ENCODE measurements at places on chromosomes 5 and 9. TPM values are rescaled to one million over a fixed set of nuclear protein-coding genes. Genes with fewer than 3 reads are reported as not detected.

GRCh38 chr9:130487500-130487899 is 42.7 kb downstream of the ASS1 start:
- no peak overlapping the region for H3K27ac ChIP-seq
- peaks cover 6% of the 10 kb centered on the region for H3K36me3 ChIP-seq
- no peak overlapping the region for H3K4me3 ChIP-seq
- DNase-seq, result no peak
- H3K27me3 ChIP-seq, result no peaks in the 10 kb centered on the region

GRCh38 chr5:150946351-150946905 is 41.6 kb upstream of the ZNF300 start:
- peak overlapping the region; percentile 50 for H3K4me3 ChIP-seq
- DNase-seq, result peak; percentile 54
- H3K4me1 ChIP-seq, result no peaks in the 10 kb centered on the region
- H3K36me3 ChIP-seq, result peaks cover 4% of the 10 kb centered on the region
- peak overlapping the region; percentile 78 for H3K27ac ChIP-seq

DNA sequence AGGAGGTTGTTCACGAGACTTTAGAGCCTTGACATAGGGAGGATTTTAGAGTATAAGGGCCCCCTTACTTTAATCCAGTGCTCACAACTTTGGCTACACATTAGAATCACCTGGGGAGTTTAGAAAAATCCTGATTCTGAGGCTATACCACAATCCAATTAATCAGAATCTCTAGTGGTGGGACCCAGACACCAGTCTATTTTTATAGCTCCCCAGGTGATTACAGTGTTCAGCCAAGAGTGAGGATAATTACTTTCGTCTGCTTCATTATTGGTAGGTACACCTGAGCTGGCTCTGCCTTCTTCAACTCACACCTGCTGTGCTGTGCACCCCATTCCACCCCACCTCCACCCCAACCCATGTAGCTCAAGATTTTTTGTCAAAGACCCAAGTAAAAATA is 141.3 kb upstream of the EPB41L4A start:
- no peaks in the 10 kb centered on the region for H3K36me3 ChIP-seq
- no peaks in the 10 kb centered on the region for H3K27me3 ChIP-seq
- H3K4me1 ChIP-seq, result no peaks in the 10 kb centered on the region
- no peak overlapping the region for H3K27ac ChIP-seq
- DNase-seq, result no peak
- no peak overlapping the region for H3K4me3 ChIP-seq

SUSD1 gene
- 29.9 TPM for total RNA-seq

DNA sequence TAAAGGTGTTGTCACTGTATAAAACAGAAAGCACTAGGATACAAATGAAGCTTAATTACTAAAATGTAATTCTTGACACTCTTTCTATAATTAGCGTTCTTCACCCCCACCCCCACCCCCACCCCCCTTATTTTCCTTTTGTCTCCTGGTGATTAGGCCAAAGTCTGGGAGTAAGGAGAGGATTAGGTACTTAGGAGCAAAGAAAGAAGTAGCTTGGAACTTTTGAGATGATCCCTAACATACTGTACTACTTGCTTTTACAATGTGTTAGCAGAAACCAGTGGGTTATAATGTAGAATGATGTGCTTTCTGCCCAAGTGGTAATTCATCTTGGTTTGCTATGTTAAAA is 43.8 kb downstream of the NDFIP1 start:
- peaks cover 18% of the 10 kb centered on the region for H3K4me1 ChIP-seq
- no peak overlapping the region for H3K4me3 ChIP-seq
- H3K27me3 ChIP-seq, result no peaks in the 10 kb centered on the region
- peaks cover 49% of the 10 kb centered on the region for H3K36me3 ChIP-seq
- DNase-seq, result no peak

DNA sequence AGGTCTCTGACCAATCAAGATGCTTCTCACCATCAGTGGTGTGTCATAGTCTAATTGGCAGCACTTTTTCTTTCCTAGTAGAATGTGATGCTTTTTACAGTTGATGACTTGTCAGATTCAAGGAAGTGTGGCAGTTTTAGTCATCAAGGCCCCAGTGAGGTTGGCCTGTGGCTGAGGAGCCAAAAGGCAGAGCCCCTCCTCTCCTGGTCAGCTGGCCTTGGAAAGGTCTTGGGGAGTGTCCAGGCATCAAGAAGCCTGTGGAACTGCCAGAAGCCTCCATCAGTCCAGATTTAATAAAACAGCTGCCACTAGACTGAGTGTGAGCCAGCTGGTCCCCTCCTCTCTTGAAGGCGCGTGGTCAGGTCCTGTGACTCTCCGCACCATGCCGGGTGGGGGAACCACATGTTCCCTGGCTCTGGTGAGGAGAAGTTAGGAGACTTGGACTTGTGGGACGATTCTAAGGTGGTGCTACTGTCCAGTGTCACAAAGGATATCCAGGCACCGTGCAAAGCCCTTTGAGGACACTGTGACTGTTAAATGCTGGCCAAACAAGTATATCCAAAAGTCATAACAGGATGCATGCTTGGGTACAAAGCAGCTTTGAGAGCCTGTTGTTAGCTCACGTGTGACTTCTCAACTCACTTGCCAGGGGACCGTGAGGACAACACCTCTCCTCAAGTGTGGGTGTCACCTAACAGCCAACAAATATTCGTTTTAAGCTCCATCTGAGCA is 6.1 kb upstream of the ANGPTL2 start:
- H3K27me3 ChIP-seq, result no peaks in the 10 kb centered on the region
- peaks cover 22% of the 10 kb centered on the region for H3K4me1 ChIP-seq
- no peak for DNase-seq
- H3K27ac ChIP-seq, result peak overlapping the region; percentile 30
- no peak overlapping the region for H3K4me3 ChIP-seq

GRCh38 chr5:147072622-147073021 is 162.2 kb upstream of the STK32A start:
- no peaks in the 10 kb centered on the region for H3K36me3 ChIP-seq
- peak; percentile 65 for DNase-seq
- peaks cover 16% of the 10 kb centered on the region for H3K4me1 ChIP-seq

DNA sequence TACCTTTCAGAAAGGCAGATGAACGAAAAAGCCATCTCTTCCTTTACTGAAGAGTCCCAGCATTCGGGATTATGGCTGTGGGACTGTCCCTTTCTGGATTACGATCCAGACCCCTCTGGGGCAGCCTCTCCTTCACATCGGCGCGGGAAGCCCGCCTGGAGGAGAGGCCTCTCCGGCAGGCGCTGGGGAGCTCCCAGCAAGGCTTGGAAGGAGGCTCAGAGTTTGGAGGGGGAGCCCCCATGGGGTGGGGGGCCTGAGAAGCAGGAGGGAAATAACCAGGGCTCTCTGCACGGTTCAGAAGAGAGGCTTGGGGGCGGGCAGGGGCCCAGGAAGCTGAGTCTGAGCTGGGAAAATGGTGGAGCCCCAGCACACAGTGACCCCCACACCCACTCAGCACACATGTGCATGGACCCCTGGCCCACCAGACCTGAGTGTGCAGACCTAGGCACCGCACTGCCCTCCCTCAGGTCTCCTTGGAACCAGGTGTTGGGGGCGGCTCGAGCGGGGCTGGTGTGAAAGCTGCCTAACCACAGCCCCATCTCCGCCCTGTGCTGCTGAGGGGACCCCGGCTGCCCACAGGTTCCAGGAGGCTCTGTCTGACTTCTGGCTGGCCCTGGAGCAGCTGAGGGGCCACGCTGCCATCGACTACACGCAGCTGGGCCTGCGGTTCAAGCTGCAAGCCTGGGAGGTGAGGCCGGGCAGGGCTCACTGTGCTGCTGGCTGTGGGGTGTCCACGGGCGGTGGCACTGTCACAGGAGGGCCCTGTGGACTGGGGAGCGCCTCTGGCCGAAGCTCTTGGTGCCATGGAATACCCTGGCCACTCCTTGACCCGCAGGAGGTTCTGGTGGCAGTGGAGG is 4.5 kb downstream of the NOXA1 start:
- no peaks in the 10 kb centered on the region for H3K27me3 ChIP-seq
- DNase-seq, result no peak
- H3K4me3 ChIP-seq, result no peak overlapping the region
- peaks cover 17% of the 10 kb centered on the region for H3K4me1 ChIP-seq
- H3K27ac ChIP-seq, result no peak overlapping the region

RALGDS gene
- 242 TPM for total RNA-seq

GRCh38 chr5:169384661-169385060 is 83.7 kb upstream of the SLIT3 start:
- no peaks in the 10 kb centered on the region for H3K36me3 ChIP-seq
- peaks cover 6% of the 10 kb centered on the region for H3K27me3 ChIP-seq
- no peak overlapping the region for H3K27ac ChIP-seq
- H3K4me3 ChIP-seq, result no peak overlapping the region
- no peak for DNase-seq
- no peaks in the 10 kb centered on the region for H3K4me1 ChIP-seq

- peaks cover 54% of the 10 kb centered on the region for H3K4me1 ChIP-seq
- H3K27ac ChIP-seq, result no peak overlapping the region
- no peaks in the 10 kb centered on the region for H3K36me3 ChIP-seq
- H3K4me3 ChIP-seq, result no peak overlapping the region
These were observed 52.3 kb downstream of the TLE4 start for GRCh38 chr9:79623799-79624721.

KCNIP1 gene
- 0.73 TPM for total RNA-seq

SPATA6L gene
- total RNA-seq, result 5.5 TPM

AUH gene
- total RNA-seq, result 30.3 TPM

GRCh38 chr5:157689942-157690689 is 18.8 kb downstream of the C5orf52 start:
- DNase-seq, result no peak
- H3K27me3 ChIP-seq, result no peaks in the 10 kb centered on the region
- H3K36me3 ChIP-seq, result no peaks in the 10 kb centered on the region
- no peaks in the 10 kb centered on the region for H3K4me1 ChIP-seq

- H3K27me3 ChIP-seq, result peaks cover 31% of the 10 kb centered on the region
- H3K4me1 ChIP-seq, result peaks cover 55% of the 10 kb centered on the region
- DNase-seq, result peak; percentile 87
- no peaks in the 10 kb centered on the region for H3K36me3 ChIP-seq
- H3K4me3 ChIP-seq, result peak overlapping the region; percentile 91
These were observed 2.0 kb downstream of the MYO10 start for GRCh38 chr5:16934123-16934522.

DNA sequence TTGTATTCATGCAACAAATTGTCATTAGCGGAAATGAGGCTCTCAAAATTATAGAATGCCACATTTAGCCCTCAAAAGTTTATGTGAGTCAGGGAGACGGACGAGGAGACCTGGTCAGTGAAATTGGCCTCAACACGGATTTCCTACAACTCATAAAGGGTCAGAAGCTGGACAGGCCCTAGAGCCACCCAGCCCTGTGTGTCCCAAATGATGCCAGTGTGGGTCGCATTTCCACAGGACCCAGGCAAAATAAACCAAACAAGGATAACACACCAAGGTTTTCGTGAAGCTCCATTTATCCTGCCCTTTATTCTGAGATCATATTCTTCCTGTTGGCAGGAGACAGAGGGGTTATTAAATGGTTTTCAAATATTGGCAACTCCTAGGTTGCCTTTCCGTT is 72.0 kb upstream of the COL5A1 start:
- H3K27ac ChIP-seq, result no peak overlapping the region
- no peaks in the 10 kb centered on the region for H3K27me3 ChIP-seq
- H3K36me3 ChIP-seq, result no peaks in the 10 kb centered on the region
- H3K4me1 ChIP-seq, result no peaks in the 10 kb centered on the region
- peak; percentile 3 for DNase-seq

PCDHA13 gene
- 0.14 TPM for total RNA-seq

GRCh38 chr5:51968756-51969155 is 585.5 kb downstream of the ISL1 start:
- H3K4me3 ChIP-seq, result no peak overlapping the region
- H3K27me3 ChIP-seq, result no peaks in the 10 kb centered on the region
- no peaks in the 10 kb centered on the region for H3K36me3 ChIP-seq
- H3K4me1 ChIP-seq, result no peaks in the 10 kb centered on the region
- no peak for DNase-seq
- H3K27ac ChIP-seq, result no peak overlapping the region

TMEM252 gene
- not detected for total RNA-seq

HSPA4 gene
- total RNA-seq, result 79.1 TPM

PCDHA12 gene
- not detected for total RNA-seq

- H3K36me3 ChIP-seq, result peaks cover 17% of the 10 kb centered on the region
- H3K27ac ChIP-seq, result no peak overlapping the region
- H3K4me3 ChIP-seq, result no peak overlapping the region
- no peaks in the 10 kb centered on the region for H3K27me3 ChIP-seq
These were observed 1.8 kb downstream of the ACTL7A start for GRCh38 chr9:108863891-108864290.

GPX8 gene
- total RNA-seq, result 1.2 TPM

BARHL1 gene
- total RNA-seq, result not detected

- no peaks in the 10 kb centered on the region for H3K36me3 ChIP-seq
- H3K27ac ChIP-seq, result no peak overlapping the region
- no peak for DNase-seq
- no peaks in the 10 kb centered on the region for H3K27me3 ChIP-seq
These were observed 105.7 kb upstream of the KLF9 start for GRCh38 chr9:70519912-70520724.

CAPSL gene
- total RNA-seq, result not detected

DNA sequence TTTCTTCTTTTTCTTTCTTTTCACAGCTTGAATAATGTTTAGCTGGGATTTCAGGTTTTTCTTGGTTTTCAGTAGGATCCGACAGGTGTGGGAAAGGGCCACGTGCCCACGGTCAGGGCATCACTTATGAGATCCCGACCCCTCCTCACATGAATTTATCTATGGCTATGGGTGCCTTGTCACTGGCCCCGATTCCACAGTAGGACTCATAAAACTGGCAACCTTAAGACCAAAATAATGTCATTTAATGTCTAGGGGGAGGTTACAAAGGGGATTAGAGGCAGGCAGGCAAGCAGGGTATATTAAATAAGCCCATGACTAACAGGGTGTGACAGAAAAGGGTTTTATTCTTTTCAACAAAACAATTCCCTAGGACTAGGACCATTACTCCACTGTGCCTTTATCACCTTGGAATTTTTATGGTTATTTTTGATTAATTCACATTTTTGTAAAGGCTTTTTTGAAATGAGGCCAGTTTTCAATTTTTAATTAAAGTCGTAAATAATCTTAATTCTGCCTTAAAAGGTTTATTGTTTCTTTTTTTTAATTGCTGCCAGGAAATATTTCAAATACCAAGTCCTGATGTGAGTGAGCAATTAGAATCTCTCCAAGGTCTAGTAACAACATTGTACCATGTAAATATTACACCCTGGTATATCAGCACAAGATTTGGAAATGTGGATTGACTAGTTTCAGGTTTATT is 370.4 kb downstream of the GLIS3 start:
- H3K4me3 ChIP-seq, result no peak overlapping the region
- no peaks in the 10 kb centered on the region for H3K36me3 ChIP-seq
- H3K4me1 ChIP-seq, result no peaks in the 10 kb centered on the region
- no peaks in the 10 kb centered on the region for H3K27me3 ChIP-seq

DNA sequence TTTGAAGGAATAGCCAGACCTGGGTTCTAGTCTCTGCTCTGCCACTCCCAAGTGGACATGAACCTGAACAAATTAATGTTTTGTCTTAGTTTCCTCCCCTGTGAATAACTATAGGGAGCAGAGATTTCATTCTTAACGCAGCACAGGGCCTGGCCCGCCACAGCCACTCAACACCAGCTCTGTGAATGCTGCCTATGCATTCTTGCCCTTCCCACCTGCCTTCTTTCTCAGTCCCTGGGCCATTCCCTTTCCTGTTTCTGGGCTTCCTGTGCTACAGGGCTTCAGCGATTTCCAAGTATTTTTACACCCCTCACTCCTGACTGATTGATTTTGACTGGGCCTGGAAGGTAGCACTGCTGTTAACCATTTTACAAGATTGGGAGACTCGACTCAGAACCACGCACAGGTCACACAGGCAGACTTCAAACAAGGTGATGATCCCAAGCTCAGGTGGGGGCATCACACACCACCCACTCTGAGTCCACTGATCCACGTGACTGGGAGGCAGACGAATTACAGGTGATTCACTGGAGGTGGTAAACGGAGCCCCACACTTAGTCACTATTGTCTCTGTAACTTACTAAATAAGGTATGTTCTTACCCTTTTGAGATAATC is 21.4 kb downstream of the PTPN3 start:
- peak; percentile 48 for DNase-seq
- no peak overlapping the region for H3K4me3 ChIP-seq
- peaks cover 56% of the 10 kb centered on the region for H3K4me1 ChIP-seq
- no peaks in the 10 kb centered on the region for H3K27me3 ChIP-seq
- H3K36me3 ChIP-seq, result no peaks in the 10 kb centered on the region

Measured in stomach (tissue), 19 donors.